ENCODE measurements at places on chromosomes 7 and 10.
A peak's percentile ranks its signal among the peaks of the same experiment; 100 is the strongest.

- DNase-seq, result no peak
These were observed 39.3 kb downstream of the RABGEF1 start for GRCh38 chr7:66779669-66780409.

GRCh38 chr10:127618797-127619196 lies 69.7 kb downstream of the NPS start:
- DNase-seq, result no peak

DNA sequence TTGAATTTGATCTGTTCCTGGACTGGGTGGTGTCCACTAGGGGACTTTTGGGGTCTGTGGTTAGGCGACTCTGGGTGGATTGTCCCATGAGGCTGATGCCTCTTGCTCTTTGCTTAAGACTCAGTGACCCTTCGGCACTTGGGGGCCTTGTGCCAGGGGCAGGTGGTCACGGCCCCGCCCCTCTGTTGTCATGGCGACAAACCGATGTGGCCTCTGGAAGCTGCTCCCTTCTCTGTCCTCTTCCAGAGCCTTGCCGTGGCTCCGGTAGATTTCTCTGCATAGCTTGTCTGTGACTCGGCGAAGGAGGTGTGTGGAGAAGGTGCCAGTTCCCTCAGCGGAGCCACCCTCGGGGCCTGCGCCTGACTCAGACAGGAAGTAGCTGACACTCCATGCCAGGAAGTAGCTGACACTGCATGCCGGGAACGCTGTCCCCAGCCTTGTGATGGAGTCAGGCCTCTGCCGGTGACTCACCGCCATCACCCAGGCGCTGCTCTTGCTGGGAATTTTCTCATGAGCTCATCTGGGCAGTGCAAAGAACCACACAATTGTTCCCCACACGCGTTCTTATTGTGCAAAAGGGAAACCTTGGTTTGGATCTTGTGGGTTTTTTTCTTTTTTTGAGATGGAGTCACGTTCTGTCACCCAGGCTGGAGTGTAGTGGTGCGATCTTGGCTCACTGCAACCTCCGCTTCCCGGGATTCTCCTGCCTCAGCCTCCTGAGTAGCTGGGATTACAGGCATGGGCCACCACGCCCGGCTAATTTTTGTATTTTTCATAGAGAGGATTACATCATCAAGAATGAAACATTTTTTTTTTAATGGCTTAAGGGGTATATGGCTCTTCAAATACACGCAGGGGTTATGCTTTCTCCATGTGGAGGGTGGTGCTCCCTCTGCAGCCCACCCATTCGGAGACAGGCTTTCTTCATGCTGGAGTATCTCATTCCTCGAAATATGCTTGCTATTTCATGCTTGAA lies 72.6 kb downstream of the PFKFB3 start:
- no peak for DNase-seq

GRCh38 chr10:35470925-35471315 lies 134.2 kb upstream of the GJD4 start:
- no peak for DNase-seq

DNA sequence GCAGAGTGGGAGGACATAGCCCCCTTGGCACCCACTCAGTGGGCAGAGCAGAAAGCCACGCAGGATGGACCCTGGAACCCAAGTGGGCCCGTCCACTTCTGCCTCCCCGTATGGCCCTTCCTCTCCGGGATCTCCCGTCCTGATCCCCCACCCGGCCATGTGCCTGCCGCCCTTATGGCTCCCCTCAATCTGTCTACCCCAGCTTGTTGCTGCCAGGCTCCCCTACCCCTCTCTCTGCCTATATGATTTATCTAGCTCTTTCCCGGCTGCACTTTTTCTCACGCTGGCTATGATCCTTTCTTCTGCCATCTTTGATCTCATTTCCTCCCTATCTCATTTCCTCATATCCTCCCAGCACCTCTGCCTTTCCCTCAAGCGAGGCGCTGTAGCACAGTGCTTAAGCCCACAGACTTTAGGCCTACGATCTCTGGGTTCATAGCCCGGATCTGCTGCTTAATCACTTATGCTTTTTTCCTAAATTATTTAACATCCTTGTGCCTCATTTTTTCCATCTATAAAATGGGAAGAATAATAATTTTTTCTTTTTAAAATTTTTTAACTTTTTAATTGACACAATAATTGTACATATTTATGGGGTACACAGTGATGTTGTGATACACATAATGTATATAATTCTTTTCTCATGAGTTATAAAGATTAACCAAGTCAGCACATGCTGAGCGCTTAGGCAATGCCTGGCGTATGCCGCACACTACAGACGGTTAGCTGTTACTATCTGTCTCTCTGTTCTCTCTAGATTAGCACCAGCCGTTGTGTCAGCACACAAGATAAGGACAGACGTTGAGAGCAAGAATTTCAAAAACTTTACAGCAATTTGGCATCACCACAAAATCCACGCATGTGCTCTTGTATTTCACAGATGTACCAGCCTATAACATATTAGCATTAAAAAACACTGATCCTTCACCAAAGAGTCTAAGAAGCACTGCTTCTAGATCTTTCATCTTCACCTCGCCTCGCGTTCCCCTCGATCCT lies 18.1 kb downstream of the KCNH2 start:
- peak; percentile 91 for DNase-seq

DNA sequence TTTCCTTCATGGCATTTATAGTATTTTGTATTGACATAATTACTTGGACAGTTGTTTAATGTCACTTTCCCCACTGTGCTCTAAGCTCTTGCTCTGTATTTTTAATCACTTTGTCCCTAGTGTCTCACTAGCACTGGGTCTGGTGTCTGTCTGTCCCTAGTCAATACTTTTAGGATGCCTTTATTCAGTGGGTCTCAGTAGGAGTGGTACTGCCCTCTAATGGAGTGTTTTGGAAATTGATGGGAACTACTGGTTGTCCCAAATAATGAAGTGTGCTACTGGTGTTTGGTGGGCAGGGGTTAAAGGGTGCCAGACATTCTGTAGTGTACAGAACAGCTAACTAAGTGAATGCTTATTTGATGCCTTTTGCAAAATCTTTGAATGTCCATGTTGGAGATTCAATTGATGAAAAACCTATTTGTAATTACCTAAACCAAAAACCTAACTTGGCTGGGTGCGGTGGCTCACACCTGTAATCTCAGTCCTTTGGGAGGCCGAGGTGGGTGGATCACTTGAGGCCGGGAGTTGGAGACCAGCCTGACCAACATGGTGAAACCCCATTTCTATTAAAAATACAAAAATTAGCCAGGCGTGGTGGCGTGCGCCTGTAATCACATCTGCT lies 33.3 kb downstream of the CDK14 start:
- DNase-seq, result peak; percentile 5

DNA sequence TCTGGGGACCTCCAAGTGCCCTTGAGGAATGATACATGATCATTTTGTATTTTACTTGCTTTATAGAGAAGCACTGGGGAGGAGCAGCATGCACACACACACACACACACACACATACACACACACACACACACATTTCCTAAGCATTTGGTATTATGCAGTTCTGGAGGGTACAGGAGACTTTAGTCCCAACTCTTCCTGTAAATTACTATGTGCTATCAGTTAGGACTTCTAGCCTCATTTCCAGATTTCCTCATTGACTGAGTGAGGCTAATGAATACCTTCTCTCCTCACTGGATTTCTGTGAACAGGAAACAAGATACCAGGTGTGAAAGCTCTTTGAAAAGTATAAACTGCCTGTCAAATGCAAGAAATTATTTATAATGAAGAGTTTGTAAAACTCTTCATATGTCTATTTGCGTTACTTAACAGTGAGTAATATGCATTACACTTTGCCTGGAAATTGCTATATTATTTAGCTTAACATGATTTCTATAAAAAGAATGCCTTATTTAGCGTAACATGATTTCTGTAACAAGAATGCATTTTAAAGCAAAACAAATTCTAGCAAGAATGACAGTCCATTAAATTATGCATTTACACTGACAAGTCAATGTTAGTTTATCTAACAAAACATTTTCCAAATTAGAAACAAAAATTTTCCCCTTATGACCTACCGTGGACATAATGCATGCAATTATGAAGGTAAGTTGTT lies 34.2 kb downstream of the ACTA2 start:
- no peak for DNase-seq

DNA sequence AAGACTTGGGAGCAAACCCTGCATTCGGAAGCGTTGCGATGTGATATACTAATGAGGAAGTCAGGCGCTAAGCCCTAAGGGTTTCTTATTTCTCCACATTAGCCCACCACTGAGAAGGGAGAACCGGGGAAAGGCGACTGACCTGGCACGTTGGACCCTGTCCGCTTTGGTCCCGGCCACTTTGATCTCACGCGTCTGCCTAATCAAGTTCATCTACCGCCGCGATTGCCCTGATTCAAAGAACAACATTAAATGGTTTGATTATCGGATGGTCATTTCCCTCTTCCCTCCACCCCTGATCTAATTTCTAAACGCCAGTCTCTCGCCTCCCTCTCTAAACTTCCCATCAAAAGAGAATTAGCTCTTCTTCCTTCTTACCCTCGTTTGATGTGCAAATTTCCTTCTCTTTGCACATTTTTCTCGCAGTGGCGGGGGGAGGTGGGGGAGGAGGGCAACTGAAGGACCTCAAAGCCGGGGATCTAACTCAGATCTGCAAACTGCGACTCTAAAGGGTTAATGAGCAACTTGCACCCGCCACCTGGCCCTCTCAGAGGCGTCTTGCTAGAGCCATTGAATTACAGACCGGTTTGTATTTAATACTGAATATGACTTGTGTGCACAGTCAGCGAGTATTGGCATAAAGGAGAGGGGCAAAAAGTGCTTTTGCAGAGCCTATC lies 687 bp upstream of the DKK1 start:
- DNase-seq, result no peak

GRCh38 chr10:119461380-119461779 lies 81.1 kb downstream of the RGS10 start:
- no peak for DNase-seq

GRCh38 chr7:4612237-4612636 lies 69.9 kb upstream of the FOXK1 start:
- DNase-seq, result no peak

GRCh38 chr7:36942955-36943354 lies 218.7 kb upstream of the AOAH start:
- DNase-seq, result no peak

DNA sequence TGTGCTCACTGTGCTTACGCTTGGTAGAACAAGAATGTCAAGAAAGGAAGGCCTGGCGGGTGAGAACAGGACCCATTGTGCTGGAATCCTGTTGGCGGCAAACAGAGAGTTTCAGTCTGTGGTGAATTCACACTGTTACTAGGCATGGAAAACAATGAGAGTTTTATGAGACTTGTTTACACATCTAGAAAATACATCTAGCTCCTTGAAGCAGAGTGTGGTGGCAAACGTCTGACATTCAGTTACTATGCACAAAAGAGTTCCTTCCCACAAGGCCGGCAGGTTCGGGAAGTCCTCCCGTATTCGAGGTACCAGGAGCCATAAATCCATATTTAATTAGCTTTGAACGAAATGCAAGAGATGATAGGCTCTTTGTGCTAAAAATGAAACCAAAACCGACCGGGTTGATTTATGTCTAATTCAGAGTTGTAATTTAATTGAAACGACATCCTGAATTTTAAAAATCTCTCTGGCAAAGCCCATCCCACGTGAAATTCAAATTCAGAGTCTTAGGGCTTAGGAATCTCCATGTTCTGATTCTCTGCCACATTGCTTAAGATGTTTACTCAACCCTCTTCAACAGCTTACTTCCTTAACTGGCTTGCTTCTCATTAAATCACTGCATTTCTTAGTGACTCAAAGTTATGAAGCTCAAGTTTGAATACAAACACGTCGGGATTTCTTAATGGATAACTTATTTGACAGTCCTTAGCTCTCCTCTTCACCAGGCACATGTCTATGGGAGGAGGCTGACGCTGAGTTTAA lies 299.9 kb upstream of the PITRM1 start:
- DNase-seq, result no peak

DNA sequence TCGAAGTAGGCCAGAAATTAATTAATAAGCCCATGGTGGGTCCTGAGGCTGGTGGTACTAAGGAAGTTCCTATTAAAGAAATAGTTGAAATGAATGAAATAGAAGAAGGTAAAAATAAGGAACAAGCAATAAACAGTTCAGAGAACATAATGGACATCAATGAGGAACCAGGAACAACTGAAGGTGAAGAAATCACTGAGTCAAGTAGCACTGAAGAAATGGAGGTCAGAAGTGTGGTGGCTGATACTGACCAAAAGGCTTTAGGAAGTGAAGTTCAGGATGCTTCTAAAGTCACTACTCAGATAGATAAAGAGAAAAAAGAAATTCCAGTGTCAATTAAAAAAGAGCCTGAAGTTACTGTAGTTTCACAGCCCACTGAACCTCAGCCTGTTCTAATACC lies 36.0 kb downstream of the SLK start:
- no peak for DNase-seq

GRCh38 chr10:54985732-54986131 lies 184.7 kb upstream of the PCDH15 start:
- DNase-seq, result no peak

DNA sequence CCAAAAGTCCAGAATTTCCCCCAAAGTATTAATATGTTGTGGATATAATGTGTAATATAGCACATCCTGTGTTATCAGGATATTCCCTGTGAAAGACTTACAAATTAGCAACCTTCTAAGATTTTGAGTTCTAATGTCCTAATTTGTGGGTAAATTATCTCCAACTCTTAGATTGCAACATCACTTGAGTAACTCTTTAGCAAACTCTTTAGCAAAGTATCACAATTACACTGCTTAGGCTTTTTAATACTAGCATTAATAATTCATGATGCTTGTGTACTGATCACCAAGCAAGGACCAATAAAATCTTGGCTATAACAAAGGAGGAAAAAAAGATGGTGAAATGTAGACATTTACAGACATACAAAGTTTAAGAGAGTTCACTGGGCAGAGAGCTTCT lies 27.7 kb downstream of the HIP1 start:
- no peak for DNase-seq

- no peak for DNase-seq
These were observed 618.8 kb downstream of the LRMDA start for GRCh38 chr10:76050291-76050625.

GRCh38 chr10:81520688-81521087 lies 354.3 kb upstream of the NRG3 start:
- no peak for DNase-seq

DNA sequence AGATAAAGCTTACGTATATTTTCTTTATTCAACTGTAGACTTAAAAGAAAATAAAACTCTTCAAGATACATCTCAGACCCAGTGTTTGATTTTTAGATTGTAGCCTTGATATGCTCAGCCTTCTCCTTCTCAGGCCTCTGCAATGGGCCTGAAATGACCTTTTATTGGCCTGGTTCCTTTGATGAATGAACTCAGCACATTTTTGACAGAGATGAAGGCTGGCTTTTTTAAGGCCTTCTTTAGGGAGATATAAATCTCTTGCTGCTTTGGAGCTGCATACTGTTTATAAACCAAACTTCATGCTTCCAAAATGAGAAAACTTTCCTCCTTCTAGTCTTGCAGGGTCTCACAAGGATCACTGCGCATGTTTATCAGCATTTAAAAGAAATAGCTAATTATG lies 1049.8 kb downstream of the LRMDA start:
- DNase-seq, result no peak

DNA sequence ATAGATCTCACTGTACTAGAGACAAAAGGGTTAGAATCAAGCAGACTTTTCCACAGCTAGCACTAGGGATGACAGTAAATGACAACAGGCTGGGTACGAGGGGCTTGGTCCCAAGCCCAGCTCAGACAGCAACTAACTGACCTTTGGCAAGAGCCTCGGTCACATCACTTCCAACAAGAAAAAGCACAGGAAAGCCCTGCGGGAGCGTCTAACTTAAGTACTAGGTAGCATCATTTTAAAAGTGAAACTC lies 22.8 kb downstream of the CALML3 start:
- no peak for DNase-seq

- DNase-seq, result no peak
These were observed 20.3 kb downstream of the TTYH3 start for GRCh38 chr7:2651847-2652735.
